Mesenteric fat pad (tissue), 1 donor: ENCODE measurements at places on chromosomes 6 and 20. TPM values are rescaled to one million over a fixed set of nuclear protein-coding genes. Genes with fewer than 3 reads are reported as not detected.

Gene CLDN20
- not detected for total RNA-seq

Gene ULBP1
- 0.19 TPM for total RNA-seq

Gene MOXD1
- 2.2 TPM for total RNA-seq

GRCh38 chr6:10154251-10154650, 260.6 kb downstream of the TFAP2A start:
- no peak for DNase-seq

- DNase-seq, result no peak
These were observed 211.6 kb downstream of the SLC24A3 start for GRCh38 chr20:19423900-19424620.

Gene EYA2
- total RNA-seq, result 32.8 TPM

GRCh38 chr6:142893088-142893487, 51.9 kb downstream of the HIVEP2 start:
- no peak for DNase-seq

GRCh38 chr6:142827369-142827768, 117.6 kb downstream of the HIVEP2 start:
- DNase-seq, result no peak

DNA sequence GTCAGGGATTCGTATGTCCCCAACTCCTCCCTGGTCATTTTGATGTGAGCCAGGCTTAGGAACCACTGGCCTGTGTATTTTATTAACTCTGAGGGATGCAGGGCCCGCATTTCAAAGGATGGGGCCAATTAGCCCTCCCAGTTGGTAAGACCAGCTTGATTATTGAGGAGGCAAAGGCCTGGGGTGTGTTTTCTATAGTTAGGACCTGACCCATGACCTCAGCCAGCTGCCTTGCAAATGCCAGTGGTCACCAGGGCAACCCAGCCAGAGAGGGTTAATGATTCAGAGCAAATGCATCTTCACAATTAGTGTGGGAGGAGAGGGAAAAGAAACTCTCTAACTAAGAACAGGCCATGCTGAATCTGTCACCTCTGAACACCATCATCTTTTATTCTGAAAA, 835.4 kb downstream of the MAFB start:
- DNase-seq, result no peak

Gene SCRT2
- total RNA-seq, result not detected

DNA sequence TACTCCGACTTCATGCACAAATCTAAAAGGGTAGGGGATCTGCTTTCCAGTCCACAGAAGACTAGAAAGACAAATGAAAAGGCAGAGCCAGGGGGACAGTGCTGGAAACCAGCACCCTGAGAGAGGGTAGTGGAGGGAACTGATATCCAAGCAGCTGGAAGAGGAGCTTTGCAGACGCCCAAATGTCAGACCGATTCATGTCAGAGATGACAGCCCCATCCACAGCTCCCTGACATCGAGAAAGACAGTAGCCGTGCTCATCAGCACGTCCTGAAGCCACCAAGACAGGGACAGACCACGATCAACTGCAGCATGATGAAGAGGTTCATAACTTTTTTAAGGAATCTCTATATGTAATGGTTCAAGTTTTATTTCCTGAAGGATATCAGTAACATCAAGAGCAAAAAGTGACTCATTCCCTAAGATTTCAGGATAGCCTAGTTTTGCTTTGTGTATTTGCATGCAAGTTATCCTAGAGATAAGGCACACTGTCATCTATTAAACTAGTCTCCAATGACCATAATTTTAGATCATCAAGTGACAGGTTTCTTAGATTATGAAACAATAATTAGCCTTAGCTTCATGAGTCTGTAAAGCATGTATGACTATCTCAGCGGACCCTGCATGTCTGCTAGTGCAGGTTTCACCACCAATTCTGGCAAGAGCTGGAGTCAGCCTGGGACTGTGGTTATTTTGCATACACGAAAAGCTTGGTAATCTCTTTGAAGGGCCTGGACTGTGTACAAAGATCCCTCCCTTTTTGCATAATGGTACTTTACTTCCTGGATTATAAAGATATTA, 43.0 kb downstream of the PRDM1 start:
- DNase-seq, result no peak

- no peak for DNase-seq
These were observed 7.7 kb downstream of the SHLD1 start for GRCh38 chr20:5757949-5758348.

Gene GGT7
- 15.6 TPM for total RNA-seq

Gene SLA2
- 0.64 TPM for total RNA-seq
